Sigmoid colon (tissue), 7 donors: ENCODE measurements at places on chromosomes 7 and 10. TPM values are rescaled to one million over a fixed set of nuclear protein-coding genes. Genes with fewer than 3 reads are reported as not detected.

DNA sequence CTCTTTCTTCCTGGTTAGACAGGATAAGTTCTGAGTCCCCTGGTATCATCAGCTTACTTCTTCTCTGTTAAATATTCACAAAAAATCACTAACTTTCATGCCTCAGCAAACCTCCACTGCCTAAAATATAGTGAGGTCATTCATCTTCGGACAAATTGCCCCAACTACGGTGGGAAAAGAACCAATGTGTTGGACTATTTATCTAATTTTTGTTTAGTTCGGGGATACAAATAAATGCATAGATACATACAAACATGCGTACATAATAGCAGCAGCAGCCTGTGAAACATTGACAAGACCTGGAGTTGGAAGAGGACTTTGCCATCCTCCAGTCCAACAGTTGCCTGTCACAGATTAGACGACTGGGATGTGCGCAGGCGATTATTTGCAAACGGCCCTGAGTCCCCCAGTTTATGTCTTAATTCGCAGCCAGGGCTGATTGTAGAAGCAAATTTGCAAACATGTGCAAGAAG is 51.5 kb downstream of the EGFR start:
- DNase-seq: no peak

DNA sequence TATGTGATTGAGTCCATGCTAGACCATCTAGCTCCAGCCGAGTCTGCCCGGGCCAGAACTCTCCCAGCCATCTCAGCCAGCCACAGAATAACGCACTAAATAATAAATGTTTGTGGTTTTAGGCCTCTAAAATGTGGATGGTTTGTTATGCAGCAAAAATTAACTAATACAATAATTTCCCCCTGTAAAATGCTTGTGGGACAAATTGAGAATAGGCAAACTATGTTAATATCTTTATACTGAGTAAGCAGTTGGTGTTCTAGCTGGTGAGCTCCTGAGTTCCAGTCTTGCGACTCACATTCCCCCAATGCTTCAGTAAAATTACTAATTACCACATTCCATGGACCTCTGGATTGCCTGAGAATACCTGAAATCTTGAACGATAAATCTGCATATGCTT is 316.8 kb upstream of the NFE2L3 start:
- no peak for DNase-seq

GRCh38 chr10:8913720-8914119 is 859.2 kb downstream of the GATA3 start:
- DNase-seq: no peak

DNA sequence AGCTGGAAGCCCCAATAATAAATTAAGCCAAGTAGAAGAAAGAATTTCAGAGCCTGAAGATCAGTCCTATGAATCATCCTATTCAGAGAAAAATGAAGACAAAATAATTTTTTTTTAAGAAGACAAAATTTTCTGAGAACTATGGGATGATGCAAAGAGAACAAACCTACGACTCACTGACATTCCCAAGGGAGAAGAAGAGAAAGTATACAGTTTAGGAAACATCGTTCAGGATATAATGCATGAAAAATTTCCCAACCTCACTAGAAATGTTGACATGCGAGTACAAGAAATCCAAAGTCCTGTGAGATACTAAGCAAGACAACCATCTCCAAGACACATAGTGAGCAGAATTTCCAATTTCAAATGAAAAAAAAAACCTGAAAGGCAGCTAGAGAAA is 150.5 kb downstream of the THSD7A start:
- no peak for DNase-seq

DNA sequence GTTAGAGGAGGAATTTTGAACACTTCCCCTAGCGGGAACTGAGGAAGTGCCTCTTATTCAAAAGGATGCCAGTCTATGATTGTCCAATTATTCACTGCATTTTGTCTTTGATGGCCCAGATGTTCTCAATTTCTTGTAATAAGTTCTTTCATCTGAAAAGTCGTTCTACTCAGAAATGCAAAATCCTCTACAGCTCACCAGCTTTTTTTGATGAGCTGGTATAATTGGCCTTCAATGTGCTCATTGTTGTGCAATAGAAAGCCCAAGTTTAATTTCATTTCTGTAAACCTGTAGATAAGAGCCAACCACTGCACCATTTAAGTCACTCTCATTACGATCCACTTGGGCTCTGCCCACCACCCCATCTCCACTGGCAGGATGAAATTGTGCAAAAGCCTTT is 978.7 kb upstream of the AUTS2 start:
- DNase-seq: no peak

GRCh38 chr10:69048103-69048502 is 39.8 kb upstream of the SRGN start:
- DNase-seq: peak; percentile 80

GRCh38 chr10:44982114-44982460 is 3.5 kb upstream of the DEPP1 start:
- DNase-seq: peak; percentile 72

DNA sequence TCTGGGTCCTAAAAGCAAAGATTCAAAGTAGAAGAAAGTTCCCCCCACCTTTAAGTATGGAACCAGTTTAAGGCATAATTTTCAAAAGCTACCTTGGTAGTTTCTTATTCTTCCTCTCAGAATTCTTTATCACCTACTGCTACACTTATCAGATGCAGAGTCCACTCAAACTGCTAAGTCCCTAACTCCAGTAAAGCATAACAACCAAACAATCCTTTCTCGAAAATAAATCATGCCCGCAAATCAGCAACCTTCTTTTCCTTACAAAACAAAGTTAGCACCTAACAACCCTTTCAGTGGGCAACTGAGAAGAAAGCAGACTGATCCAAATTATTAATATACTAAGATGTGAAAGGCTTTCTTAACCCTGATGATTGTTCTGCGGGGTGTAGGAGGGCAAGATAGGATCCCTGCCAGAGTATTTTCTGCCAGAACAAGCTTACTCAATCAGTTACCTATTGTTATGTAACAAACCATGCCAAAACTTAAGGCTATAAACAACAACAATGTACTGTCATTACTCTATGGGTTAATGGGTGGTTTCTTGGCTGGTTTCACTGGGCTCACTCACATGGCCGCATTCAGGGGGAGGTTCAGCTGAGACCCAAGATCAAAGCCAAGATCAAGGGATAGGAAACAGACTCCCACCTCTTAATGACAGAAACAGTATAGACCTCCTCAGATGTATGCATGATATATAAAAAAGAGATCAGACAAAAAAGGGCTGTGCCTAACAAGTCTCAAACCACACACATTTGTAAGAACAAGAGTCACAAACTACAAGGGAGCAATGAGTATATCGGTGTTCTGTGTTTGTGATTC is 42.0 kb downstream of the CCDC6 start:
- no peak for DNase-seq

DNA sequence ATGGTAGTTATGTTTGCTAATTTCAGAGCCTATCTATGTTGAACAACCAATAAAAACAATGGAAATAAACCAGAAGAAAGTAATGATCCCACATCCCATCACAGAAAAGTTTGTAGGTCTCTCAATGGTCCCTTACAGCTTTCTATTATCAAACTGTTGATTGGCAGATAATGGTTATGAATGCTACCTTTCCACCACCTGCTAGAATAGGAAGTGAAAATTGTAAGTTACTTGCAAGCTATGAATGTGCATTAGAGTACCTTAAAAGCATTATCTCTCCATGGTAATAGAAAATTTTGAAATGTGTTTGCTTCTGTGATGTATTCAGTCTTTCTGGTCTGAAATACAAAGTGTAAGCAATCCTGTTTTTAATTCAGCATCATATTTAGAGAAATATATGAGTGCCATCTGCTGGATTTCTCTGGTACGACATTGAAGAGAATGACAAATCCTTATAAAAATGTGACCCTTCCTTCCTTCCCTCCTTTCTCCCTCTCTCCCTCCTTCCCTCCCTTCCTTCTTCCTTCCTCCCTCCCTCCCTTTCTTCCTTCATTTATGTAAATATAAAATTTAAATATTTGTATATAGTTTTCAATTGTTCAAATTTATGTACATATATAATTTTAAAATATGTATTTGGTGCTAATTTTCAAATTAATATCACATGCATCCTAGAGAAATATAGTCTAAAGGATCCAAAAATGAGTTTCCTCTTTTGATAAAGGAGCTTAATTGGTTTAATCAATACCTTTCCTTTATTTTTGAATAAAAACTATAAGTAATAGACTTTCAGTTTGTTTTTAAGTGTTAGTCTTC is 41.4 kb upstream of the PNLIPRP3 start:
- DNase-seq: no peak

DNA sequence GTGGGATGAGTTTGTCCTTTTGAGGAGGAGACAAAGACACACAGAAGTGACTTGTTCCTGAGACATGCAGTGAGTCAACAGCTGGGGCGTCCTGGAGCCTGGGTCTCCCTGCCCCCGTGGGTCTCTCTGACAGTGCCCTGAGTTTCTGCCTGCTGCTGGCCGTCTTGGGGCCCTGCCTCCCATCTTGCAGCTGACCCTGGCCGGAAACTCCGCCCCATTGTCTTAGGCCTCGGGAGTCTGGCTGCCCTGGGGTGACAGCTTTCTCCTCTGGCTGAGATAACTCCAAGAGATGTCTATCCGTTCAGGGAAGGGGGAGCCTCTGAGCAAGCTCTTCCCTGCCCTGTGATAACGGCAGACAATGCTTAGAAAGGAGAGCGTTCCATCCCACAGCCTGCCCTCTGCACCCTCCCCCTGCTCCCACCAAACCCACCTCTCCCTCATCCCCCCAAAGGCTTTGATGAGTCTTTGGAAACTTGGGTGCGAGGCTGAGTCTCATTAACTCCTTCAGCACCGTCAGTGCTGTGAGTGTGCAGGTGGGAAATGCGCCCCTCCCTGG is 69.5 kb upstream of the PODXL start:
- DNase-seq: no peak

GRCh38 chr7:876077-876971 is at the start of gene GET4:
GET4 (plus strand) TSS chr7:876554; CDS start chr7:876646, 92 bp downstream.
- peak; percentile 99 for DNase-seq

GRCh38 chr10:22464966-22465629 is 119.8 kb downstream of the SPAG6 start:
- DNase-seq: no peak

DNA sequence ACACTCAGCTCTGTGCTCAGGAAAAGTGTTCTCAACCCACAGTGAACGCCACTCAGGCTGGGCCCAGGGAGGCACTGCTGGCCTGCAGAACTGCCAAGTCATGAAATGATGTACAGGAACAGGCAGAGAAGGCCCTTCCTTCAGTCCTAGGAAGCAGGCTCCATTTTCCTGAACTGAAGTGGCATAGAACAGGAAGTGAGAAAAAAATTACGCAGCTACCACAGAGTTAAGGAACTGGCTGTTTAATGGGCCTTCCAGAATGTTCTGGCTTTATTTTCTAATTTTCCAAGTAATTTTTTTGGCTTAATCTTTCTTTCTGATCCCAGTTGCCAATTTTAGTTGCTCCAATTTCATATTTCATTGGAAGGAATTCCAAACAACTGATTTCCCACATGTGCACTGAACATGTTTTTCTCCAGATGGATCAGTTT is 39.3 kb downstream of the LRRC18 start:
- no peak for DNase-seq

GRCh38 chr7:140326116-140326928 is 72.0 kb downstream of the SLC37A3 start:
- peak; percentile 87 for DNase-seq

GRCh38 chr10:111139567-111139966 is 62.7 kb downstream of the ADRA2A start:
- DNase-seq: no peak

- DNase-seq: peak; percentile 69
Measured at GRCh38 chr10:19811540-19811939, 4.7 kb upstream of the PLXDC2 start.

Gene KIAA1217
- total RNA-seq: 8.7 TPM

Gene RADIL
- total RNA-seq: 5.6 TPM

Gene NRG3
- total RNA-seq: 2.2 TPM

Gene OGDHL
- total RNA-seq: 6.1 TPM

Gene COL13A1
- total RNA-seq: 2.9 TPM
